Frontal cortex (tissue), 4 donors: ENCODE measurements at places on chromosomes 16 and 17. TPM values are rescaled to one million over a fixed set of nuclear protein-coding genes. Genes with fewer than 3 reads are reported as not detected.

The APOH gene
- not detected for total RNA-seq

The ST6GALNAC1 gene
- total RNA-seq = 0.82 TPM

The SGSM2 gene
- 57.1 TPM for total RNA-seq

DNA sequence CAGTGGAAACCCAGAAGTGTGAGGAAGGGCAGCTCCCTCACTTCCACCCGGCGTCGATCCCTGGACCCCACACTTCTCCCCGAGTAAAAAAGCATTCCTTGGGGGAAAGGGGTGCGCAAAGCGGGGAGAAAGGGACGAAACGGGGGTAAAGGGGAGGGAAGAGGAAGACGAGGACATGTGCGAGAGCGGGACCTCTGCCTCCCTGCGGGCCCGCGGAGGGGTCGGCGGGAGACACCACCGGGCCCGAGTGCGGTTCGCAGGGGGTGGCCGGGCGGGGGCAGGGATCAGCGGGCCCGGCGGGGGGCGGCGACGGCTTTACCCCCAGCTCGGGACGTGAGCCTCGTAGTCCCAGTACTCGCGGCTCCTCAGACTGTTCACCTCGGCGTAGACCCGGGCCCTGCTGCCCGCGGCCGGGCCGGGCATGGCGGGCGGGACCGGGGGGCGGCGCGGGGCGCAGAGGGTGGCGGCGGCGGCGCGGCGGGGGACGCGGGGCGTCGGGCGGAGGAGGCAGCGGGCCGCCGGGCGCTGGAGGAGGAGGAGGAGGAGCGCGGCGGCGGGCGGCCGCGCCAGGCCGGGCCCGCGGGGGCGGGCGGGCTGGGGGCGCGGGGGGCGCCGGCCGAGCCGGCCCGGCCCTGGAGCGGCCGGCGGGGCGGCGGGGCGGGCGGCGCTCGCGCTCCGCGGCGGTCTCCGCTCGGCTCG lies 443 bp downstream of the CSNK2A2 start:
- peak; percentile 36 for DNase-seq

- no peak for DNase-seq
These were observed 77.7 kb downstream of the GAS7 start for GRCh38 chr17:10120749-10121148.
